ENCODE measurements at places on chromosomes 4 and X.

DNA sequence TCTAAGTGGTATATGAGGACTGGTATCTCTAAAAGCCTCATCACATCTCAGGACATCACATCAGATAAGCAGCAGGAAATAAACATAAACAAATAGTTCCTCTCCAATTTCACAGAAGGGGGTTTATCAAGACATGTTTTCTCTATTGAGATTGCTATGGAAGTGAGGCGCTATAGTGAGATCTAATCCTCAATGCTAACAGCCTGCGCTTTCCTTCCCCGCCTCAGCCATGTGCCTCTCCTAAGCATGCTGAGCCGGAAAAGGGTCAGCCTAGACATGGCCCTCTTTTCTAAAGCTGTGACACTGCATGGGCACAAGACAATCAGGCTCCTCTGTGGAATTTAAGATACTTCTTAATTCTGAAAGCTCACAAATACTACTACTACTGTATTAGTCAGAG lies 286.1 kb downstream of the INPP4B start:
- DNase-seq: no peak

DNA sequence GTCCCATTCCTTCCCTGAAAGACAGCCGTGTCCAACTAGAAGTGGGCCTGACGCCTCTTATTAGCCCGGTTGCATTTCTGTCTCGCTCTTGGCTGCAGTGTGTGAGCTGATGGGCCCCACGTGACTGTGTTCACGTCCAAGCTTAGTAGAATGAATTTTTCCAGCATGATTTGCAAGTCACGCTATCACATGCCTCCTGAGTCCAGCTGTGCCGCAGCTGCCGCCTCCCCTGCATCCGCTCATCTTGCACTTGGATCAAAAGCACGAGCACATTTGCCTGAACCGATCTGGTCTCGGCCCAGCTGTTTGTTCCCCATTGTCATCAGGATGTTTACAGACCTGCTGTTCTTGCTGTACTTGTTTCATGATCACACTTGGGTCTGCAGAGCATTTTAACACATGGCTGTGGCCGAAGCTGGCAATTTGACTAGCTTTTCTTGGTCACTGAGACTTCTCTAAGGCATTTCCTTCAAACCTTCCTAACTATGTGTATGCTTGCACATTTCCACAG lies 126.5 kb downstream of the KIT start:
- DNase-seq: no peak

DNA sequence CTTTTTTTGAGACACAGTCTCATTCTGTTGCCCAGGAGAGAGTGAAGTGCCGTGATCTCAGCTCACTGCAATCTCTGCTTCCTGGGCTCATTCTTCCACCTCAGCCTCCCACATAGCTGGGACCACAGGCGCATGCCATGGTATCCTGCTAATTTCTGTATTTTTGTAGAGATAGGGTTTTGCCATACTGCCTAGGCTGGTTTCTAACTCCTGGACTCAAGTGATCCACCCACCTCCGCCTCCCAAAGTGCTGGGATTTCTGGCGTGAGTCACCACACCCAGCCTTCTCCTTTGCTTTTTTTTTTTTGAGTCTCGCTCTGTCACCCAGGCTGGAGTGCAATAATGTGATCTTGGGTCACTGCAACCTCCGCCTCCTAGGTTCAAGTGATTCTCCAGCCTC lies 94.1 kb downstream of the PDS5A start:
- DNase-seq: no peak

DNA sequence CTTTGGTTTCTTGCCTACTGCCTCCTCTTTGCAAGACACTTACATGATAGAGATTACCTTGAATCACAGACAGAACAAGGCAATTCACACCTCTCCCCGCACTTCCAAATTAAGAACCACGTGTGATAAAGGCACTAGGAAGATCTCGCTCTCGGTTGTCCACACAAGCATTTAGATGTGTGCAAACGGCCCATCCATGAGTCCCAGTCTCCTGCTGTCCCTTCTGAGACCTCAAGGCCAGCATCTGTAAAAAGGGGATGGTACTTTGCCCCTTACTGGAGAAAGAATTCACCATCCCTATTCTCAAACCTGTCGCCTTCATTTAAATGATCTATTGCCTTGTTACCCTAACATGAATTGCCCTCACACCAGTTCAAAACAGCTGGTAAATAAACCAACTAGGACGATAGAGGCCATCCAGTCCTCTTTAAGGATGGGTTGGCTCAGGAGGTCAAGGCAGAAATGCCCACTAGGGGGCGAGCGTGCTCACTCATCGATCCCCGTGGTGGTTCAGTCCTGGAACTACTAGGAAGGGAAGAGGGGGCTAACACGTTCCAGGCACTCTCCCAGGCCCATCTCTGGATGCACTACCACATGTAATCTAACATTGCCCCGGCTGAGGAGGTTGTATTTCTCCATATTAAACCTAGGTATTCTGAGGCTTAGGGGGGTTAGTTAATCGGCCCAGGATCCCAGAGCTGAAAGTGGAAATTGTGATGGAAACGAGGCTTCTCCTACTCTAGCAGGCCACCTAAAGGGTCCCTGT lies 95.8 kb downstream of the DHX15 start:
- peak; percentile 58 for DNase-seq

DNA sequence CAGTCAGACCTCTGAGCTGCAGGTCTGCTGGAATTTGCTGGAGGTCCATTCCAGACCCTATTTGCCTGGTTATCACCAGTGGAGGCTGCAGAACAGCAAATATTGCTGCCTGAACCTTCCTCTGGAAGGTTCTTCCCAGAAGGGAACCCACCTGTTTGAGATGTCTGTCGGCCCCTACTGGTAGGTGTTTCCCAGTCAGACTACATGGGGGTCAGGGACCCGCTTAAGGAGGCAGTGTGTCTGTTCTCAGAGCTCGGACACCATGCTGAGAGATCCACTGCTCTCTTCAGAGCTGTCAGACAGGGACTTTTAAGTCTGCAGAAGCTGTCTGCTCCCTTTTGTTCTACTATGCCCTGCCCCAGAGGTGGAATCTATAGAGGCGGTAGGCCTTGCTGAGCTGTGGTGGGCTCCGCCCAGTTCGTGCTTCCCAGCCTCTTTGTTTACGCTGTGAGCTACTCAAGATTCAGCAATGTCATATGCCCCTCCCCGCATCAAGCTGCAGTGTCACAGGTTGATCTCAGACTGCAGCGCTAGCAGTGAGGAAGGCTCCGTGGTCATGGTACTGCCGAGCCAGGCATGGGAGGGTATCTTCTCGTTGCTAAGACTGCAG lies 44.1 kb upstream of the KDR start:
- no peak for DNase-seq

GRCh38 chrX:133333154-133333750 lies 82.0 kb downstream of the GPC4 start:
- DNase-seq: no peak

DNA sequence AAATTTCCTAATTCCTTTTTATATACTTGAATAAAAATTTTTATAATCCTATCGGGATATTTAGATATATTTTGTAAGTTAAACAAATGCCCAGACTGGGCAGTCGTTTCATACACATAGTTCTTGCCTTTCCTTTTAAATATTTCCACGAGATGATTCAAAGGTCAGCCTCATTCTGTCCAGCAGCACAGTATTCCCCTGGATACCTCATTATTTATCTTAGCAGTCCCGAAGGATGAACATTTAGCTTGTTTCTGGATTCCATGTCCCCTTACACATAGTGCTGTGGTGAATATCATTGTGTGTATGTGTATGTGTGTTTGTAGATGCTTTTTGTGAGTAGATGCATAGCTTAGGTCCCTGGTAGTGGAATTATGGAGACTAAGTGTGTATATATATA lies 38.3 kb downstream of the RAPGEF2 start:
- DNase-seq: no peak
